NCI-H460 (cell line): ENCODE measurements at places on chromosomes 5 and 9. TPM values are rescaled to one million over a fixed set of nuclear protein-coding genes. Genes with fewer than 3 reads are reported as not detected.

Gene RANBP17
- 11.7 and 11.9 TPM in 2 replicates for total RNA-seq

Gene NR2F1-AS1
- 17.0 and 17.7 TPM in 2 replicates for total RNA-seq

Gene GZMA
- not detected in 2 replicates for total RNA-seq

Gene TBC1D9B
- 44.9 and 45.1 TPM in 2 replicates for total RNA-seq

Gene STPG3
- not detected in 2 replicates for total RNA-seq

Gene NEURL1B
- total RNA-seq: 2.3 and 2.4 TPM in 2 replicates

Gene CATSPER3
- 0.17 and 0.40 TPM in 2 replicates for total RNA-seq

Gene MCTP1
- total RNA-seq: 46.4 and 47.5 TPM in 2 replicates

Gene TGFBI
- 1,239 and 1,373 TPM in 2 replicates for total RNA-seq

Gene TNFSF8
- not detected in 2 replicates for total RNA-seq

Gene GLIPR2
- 0.35 and 0.92 TPM in 2 replicates for total RNA-seq

Gene PTCD2
- total RNA-seq: 17.2 and 20.3 TPM in 2 replicates

Gene PTGDS
- not detected in 2 replicates for total RNA-seq

Gene PLAC8L1
- total RNA-seq: not detected in 2 replicates

Gene HTR4
- not detected in 2 replicates for total RNA-seq

Gene IL4
- not detected in 2 replicates for total RNA-seq

Gene HTR1A
- total RNA-seq: not detected in 2 replicates

Gene QRFP
- not detected in 2 replicates for total RNA-seq

Gene ADGRD2
- total RNA-seq: not detected in 2 replicates

Gene PGM5
- 0.07 TPM in 1 of 2 replicates, not detected in the other for total RNA-seq
